Central memory CD8-positive, alpha-beta T cell (primary cell): ENCODE measurements at places on chromosomes 1 and 21.

DNA sequence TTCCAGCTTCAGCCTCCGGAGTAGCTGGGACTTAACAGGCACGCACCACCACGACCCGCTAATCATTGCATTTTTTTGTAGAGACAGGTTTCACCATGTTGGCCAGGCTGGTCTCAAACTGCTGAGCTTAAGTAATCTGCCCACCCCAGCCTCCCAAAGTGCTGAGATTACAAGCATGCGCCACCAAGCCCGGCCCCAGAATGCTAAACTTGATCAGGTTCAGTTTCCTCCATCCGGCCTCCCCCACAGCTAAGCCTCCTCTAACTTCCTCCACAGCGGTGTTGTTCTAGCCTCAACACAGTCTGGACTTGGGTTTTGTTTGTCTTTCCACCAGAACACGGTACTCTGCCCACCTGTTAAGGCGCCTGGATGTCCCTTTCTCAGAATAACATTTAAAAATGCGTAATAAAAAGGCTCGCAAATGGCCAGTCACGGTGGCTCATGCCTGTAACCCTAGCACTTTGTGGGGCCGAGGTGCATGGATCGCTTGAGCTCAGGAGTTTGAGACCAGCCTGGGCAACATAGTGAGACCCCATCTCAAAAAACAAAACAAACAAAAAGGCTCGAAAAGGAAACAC lies 2.4 kb downstream of the PARP1 start:
- H3K27me3 ChIP-seq = no peaks in the 10 kb centered on the region
- peak overlapping the region; percentile 94 for H3K27ac ChIP-seq
- peak overlapping the region; percentile 94 for H3K4me3 ChIP-seq
- DNase-seq = no peak
- H3K4me1 ChIP-seq = peaks cover 76% of the 10 kb centered on the region
- H3K36me3 ChIP-seq = peaks cover 36% of the 10 kb centered on the region

- no peak overlapping the region for H3K4me3 ChIP-seq
- H3K36me3 ChIP-seq = no peaks in the 10 kb centered on the region
- no peaks in the 10 kb centered on the region for H3K4me1 ChIP-seq
- DNase-seq = no peak
- no peak overlapping the region for H3K27ac ChIP-seq
Observed at GRCh38 chr1:223460566-223461189, 67.5 kb downstream of the CCDC185 start.

GRCh38 chr1:171251042-171251951 lies 3.0 kb downstream of the FMO1 start:
- no peak for DNase-seq
- H3K36me3 ChIP-seq = no peaks in the 10 kb centered on the region
- H3K4me3 ChIP-seq = peak overlapping the region; percentile 73
- no peak overlapping the region for H3K27ac ChIP-seq

- no peaks in the 10 kb centered on the region for H3K27me3 ChIP-seq
- no peak overlapping the region for H3K27ac ChIP-seq
- no peak overlapping the region for H3K4me3 ChIP-seq
Observed at GRCh38 chr21:27190601-27191000, 223.7 kb upstream of the ADAMTS5 start.

DNA sequence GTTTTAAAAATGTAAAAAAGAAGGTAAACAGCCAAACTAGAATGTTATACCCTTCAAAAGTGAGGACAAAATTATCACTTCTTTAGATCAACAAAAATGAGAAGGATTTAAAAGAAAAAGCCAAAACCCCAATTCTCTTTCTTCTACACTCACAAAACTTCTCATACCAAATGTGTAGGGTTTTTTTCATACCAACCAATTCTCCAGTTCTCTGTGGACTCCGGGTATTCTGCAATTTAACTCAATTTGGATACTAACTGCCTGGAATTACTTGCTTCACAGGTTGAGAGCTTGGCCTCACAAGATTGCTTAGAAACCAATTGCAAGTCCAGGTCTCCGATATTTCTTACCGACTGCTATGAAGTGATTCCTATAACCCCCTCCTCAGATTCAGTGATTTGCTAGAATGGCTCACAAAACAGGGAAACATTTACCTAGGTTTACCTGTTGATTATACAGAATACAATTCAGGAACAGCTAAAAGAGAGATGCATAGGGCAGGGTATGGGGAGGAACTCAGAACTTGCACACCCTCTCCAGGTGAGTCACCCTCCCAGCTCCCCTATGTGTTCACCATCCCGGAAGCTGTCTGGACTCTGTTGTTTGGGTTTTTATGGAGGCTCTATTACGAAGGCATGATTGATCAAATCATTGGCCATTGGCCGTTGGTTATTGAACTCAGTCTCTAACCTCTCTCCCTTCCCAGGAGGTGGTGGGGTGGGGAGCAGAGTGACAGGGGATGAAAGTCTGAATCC lies 67.1 kb downstream of the CAMTA1 start:
- no peak overlapping the region for H3K4me3 ChIP-seq
- DNase-seq = no peak
- no peak overlapping the region for H3K27ac ChIP-seq
- no peaks in the 10 kb centered on the region for H3K27me3 ChIP-seq

GRCh38 chr21:15966651-15967050 lies 236.9 kb downstream of the USP25 start:
- no peak overlapping the region for H3K4me3 ChIP-seq
- H3K27ac ChIP-seq = no peak overlapping the region
- peaks cover 2% of the 10 kb centered on the region for H3K36me3 ChIP-seq
- DNase-seq = no peak
- peaks cover 11% of the 10 kb centered on the region for H3K27me3 ChIP-seq

- no peak for DNase-seq
- H3K4me3 ChIP-seq = no peak overlapping the region
- peaks cover 26% of the 10 kb centered on the region for H3K36me3 ChIP-seq
- no peaks in the 10 kb centered on the region for H3K27me3 ChIP-seq
Observed at GRCh38 chr1:31033598-31033997, 31.9 kb downstream of the PUM1 start.

DNA sequence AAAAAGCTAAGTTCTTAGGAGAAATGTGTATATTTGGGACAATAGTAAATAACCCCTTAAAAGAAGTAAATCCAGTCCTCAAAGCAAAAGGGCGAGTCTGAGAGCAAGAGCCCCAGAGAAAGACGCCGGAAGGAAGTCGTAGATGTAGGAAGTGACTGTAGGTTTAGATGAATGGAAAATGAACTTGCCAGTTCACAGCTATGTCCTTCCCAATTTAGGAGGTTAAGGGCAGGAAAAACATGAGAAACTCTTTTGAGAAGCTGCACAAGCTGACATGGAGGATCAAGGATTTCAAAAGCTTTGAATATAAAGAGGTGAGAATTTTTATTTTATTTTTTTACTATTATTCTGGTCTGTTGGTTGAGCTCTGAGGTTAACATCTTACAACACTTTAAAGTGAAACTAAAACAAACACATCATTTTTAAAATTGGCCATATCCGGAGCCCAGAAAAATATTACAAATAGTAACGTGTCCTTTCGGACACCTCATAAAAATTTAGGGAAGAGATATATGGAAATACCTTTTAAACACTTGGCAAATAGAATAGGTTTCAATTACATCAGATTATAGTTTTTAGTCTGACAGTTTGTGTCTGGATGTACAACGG lies 1178.6 kb downstream of the MRPL39 start:
- no peaks in the 10 kb centered on the region for H3K27me3 ChIP-seq
- H3K36me3 ChIP-seq = peaks cover 1% of the 10 kb centered on the region
- peak overlapping the region; percentile 75 for H3K4me3 ChIP-seq
- H3K4me1 ChIP-seq = peaks cover 6% of the 10 kb centered on the region
- DNase-seq = no peak

DNA sequence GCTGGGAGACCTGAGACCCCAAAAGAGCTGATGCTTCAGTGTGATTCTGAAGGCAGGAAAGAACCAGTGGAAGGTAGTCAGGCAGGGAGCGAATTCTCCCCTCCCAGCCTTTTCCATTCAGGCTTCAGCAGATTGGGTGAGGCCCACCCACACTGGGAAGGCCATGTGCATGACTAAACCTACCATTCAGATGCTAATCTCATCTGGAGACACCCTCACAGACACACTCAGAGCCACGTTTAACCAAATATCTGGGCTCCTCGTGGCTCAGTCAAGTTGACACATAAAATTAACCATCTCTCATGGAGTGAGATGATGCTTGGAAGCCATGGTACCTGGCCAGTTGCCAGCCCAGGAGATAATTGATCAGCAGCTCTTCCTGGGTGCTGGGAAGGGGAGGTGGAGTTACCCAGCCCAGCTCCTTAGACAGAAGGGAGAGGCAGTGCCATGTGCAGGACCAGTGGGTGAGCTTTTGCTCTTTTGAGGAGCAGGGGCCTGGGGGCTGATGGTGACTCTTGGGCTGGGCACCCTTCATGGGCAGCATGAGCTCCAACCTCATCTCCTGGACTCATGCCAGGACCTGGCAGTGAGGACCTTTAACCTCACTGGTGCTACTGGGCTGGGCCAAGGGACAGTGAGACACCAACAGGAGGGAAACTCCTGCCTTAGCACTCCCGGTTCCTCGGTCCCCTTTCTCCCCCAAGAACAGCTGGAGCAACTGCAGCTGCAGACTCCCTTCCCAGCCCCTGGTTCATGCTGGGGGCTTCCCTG lies 89.0 kb upstream of the ACTL8 start:
- no peak overlapping the region for H3K4me3 ChIP-seq
- H3K36me3 ChIP-seq = no peaks in the 10 kb centered on the region
- H3K4me1 ChIP-seq = no peaks in the 10 kb centered on the region
- no peak for DNase-seq
- H3K27me3 ChIP-seq = no peaks in the 10 kb centered on the region

GRCh38 chr1:65845535-65846060 lies 52.9 kb downstream of the PDE4B start:
- H3K36me3 ChIP-seq = no peaks in the 10 kb centered on the region
- no peak overlapping the region for H3K4me3 ChIP-seq
- no peaks in the 10 kb centered on the region for H3K4me1 ChIP-seq
- H3K27ac ChIP-seq = no peak overlapping the region
- no peak for DNase-seq

GRCh38 chr1:2523891-2524609 lies 2.3 kb downstream of the PANK4 start:
- peaks cover 8% of the 10 kb centered on the region for H3K36me3 ChIP-seq
- H3K27me3 ChIP-seq = no peaks in the 10 kb centered on the region
- no peak for DNase-seq
- H3K4me1 ChIP-seq = peaks cover 38% of the 10 kb centered on the region
- H3K4me3 ChIP-seq = peak overlapping the region; percentile 92
